ENCODE measurements at places on chromosomes 13 and 19.

DNA sequence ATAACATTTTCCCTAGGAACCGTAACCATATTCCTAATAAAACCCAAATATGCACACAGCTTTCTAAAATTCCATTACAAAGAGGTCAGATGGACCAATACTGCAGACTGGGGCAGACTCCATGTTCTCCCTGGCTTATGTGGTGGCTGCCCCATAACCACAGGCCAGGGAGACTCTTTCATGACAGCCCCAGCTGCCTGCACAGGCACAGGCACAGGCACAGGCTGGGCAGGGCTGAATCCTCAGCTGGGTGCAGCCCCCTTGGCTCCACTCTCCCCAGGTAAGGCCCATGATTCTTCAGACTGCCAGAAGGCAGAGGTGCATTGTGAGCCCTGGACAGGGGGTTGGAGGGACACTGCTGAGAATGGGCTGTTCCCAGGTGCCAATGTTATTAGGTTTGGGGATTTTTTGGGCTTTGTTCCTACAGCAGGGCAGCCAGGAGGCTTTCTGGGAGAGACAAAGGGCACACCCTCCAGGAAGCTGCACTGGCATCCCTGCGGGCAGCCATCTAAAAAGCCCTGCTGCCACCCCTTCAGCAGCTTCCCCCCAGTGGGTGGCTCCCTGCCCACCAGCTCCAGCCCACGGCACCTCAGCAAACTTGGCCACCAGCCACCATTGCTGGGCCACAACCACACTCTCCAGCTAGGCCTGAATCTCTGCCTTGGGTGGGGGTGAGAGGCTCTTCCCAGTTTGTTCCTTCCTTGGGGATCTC is 20.0 kb downstream of the DOCK9 start:
- DNase-seq: no peak

DNA sequence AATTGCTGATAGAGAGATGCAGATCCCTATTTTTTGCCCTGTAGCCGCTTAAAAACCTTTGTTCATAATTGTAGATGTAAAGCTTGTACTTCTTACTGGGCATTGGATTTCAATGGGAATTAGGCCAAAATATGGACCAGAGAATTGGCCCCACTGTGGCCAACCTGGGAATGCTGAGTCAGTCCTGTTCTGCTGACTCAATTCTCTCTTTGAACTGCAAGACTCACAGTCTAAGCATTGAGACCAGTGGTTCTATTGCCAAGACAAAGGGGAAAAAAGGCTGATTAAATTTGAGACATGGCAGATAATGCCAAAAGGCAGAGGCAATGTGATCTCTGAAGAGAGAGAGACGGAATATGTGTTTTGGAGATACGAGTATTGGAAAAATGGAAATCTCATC is 72.5 kb upstream of the UBL3 start:
- DNase-seq: no peak

DNA sequence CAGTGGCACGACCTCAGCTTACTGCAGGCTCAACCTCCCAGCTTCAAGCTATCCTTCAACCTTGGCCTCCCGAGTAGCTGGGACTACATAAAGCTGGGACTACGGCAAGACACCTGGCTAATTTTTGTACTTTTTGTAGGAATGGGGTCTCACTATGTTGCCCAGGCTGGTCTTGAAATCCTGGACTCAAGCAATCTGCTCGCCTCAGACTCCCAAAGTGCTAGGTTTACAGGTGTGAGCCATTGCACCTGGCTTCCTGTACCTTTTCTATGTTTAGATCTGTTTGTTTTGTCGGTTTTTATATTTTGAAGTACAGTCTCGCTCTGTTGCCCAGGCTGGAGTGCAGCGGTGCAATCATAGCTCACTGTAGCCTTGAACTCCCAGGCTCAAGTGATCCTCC is 17.5 kb upstream of the TICAM1 start:
- DNase-seq: no peak

GRCh38 chr19:1520203-1520780 is 3.6 kb upstream of the PLK5 start:
- DNase-seq: no peak

DNA sequence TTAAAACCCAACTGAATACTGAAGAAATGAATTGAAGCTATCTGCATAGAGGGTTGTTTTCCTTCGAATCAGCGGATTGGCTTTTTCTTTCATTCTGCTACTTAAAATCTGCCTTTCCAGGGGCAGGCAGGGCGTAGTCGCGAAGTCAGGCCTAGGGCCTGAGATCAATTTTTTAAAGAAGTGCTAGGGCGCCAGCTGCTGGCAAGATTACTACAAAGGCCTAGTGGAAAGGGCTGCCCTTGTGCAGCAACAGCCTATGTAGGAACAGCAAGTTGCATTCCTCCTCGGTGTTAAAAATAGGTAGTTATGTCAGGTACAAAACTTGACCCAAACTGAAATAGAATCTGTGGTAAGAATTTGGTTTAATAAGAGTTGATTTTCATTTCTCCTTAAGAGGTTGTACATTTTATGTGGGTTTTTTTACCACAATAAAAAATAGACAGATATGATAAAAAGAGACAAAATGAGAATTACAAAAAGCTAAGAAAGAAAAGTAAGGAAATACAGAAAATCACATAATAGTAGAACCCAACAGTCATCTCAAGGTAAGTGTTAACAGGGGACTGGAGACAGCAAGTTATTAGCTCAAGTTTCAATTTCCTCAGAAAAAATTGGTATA is 9.5 kb upstream of the URAD start:
- DNase-seq: no peak

DNA sequence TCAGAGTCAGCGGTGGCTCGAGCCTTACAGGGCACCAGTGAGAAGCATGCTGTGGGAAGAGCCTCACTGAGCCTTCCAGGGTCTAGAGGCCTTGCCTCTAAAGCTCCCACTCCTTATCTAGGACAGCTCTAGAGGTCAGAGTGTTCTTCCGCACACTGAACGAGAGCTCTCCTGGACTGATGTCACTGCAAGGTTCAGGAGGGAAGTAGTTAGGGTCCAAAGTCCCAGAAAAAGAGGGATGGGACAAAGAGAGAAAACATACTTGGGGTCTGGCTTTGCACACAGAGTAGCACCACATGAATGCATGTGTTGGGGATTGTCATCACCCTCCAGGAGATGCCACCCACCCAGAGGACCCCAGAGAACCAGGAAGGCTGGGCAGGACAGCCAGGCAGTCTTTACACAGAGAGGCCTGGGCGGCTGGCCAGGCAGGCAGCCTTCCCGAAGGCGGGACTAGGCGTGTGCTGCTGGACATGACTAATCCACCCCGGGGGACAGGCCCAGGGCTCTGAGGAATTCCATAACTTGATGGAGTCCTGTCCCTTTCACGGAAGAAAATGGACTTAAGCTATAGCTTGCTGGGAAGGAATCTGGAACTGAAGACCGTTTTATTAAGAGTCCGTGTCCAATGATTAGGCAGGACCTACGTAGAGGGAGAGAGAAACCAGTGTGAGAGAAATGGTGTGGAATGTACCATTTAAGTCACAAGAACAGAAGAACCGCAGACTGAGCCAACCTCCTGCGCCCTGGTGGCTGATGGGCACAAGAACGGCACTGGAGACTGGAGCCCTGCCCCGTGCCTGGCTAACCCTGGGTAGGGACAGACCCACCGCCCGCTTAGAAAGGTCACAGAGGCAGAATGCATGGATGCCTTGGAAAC is 16.6 kb upstream of the EPHX3 start:
- no peak for DNase-seq

- DNase-seq: no peak
Observed at GRCh38 chr19:46429999-46430398, 1.3 kb upstream of the PNMA8C start.

DNA sequence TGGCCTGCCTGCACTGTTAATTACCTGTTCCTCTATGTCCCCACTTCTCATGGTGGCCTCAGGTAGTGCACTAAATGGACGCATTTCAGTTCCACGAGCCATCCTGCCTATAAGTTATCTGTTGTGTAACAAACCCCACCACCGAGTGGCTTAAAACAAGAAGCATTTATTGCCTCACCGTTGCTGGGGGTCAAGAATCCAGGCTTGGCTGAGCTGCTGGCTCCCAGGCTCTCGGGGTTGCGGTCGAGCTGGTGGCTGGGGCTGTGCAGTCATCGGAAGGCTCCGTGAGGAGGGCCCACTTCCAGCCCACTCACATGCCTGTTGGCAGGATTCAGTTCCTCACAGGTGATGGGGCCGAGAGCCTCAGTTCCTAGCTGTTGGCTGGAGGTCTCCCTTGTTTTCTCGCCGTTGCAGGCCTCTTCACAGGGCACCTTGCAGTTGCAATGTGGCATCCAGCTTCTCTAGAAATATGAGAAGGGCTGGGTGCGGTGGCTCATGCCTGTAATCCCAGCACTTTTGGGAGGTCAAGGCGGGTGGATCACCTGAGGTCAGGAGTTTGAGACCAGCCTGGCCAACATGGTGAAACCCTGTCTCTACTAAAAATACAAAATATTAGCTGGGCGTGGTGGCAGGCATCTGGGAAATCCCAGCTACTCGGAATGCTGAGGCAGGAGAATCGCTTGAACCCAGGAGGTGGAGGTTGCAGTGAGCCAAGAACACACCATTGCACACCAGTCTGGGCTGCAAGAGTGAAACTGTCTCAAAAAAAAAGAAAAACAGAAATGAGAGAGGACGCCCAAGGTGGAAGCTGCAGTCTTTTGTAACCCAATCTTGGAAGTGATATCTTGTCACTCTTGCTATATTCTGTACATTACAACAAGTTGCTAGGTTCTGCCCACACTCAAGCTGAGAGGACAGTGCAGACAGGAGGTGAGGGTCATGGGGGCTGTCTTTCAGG is 6.5 kb upstream of the PTOV1 start:
- no peak for DNase-seq

DNA sequence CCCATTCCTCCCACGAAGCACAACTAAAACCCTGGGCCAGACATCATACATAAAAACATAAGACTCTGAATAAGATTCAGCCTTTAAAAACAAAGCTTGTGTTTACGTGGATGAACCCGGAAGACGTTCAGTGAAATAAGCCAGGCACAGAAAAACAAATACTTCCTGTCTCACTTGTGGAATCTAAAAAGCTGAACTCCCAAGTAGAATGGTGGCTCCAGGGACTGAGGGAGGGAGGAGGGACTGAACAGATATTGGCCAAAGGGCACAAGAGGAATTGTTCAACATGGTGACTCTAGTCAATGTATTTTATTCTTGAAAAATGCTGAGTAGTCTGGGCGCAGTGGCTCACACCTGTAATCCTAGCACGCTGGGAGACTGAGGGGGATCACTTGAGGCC is 35.7 kb upstream of the TPM4 start:
- DNase-seq: no peak

DNA sequence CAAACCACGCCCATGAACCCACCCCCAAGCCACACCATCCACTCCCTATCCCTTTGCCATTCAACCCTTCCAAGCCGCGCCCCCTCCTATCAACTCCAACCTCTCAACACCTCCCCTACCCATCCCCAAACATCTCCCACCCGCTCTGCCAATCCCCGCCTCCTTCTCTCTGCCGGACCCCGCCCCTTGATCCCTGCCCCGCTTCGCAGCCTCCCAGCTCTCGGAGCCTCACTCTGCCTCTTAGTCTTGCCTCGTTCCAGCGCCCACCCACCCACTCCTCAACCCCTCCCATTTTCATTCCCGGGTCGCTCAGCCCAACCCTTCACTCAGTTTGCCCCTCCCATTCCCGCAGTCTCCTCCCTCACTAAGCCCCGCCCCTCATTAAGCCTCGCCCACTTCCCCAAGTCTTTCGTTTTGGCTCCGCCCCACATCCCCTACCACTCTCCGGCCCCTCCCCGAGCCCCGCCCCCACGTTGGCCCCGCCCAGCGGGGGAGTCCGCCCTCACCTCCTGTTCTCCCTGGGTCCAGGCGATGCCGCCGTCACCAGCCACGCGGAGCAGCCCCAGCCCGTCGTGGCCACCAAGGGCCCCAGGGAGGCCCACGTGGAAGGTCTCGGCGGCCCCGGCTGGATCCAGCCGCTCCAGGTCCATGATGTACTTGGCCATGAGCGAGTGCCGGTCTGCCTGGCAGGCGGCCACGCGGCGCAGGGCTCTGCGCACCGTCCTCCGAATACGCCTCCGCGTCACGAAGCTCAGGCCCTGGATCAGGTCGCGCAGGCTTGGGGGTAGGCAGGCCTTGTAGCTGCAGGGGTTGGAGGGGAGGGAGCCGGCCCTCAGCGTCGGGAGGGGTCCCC is 5.7 kb downstream of the JAK3 start:
- DNase-seq: peak; percentile 38

- no peak for DNase-seq
Observed at GRCh38 chr13:101996954-101997353, 404.9 kb downstream of the FGF14 start.

DNA sequence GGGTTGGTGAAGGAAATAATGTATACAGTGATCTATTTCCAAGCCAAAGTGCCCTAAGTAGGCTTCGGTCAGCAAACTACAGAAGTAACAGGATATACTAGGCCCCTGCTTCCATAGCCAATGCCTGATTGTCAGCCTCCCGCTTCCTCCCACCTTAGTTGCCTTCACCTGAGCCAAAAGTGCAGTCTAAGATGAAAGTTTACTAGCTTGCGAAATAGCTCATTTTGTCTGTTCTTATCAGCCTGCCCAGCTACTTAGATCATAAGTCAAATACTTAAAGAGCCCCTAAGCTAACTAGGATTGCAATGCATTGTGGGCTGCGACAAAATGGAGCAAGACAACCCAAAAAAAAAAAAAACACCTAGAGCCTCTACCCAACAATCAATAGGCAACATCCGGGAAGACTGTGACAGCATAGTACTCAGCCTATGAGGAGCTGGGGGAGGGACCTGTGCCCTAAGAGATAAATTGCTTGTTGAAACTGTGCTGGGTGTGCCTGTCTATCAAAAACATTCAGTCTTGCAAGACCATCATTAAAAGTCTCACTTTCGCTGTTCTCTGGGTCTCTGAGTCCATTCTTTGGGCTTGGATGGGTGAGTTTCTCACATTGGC is 454.7 kb upstream of the TSHZ3 start:
- no peak for DNase-seq

DNA sequence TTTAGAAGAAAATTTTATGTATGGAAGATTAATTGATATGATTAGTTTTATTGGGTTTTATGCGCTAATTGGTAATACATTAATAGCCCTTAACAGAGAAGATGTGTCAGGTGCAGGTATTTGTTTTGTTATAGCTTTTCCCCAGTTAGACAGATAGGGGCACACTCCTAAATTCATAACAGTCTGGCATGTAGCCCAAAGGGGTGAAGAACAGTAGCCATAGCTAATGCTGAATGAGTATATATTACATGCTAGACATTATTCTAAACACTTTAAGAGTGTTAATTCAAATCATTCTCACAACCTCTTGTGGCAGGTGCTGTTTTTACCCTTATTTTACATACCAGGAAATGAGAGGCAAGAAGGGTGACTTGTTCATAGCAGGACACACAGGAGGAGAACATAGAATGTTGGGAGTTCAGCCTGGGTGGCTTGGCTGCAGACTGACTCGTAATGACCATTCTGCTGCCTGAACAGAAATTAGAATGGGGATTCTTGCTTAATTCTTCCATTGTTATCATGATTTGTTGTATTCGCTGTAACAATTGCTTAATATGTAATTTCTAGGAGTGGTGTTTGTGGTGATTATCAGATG is 20.1 kb downstream of the PCCA start:
- DNase-seq: no peak

GRCh38 chr19:2602391-2603181 is 99.9 kb downstream of the GNG7 start:
- DNase-seq: no peak
